ENCODE measurements at places on chromosomes 12 and 14.
A peak's percentile ranks its signal among the peaks of the same experiment; 100 is the strongest.

- H3K4me3 ChIP-seq: no peak overlapping the region
- no peak overlapping the region for H3K27ac ChIP-seq
- H3K27me3 ChIP-seq: no peaks in the 10 kb centered on the region
- H3K36me3 ChIP-seq: no peaks in the 10 kb centered on the region
- no peak for DNase-seq
These were observed 471.6 kb upstream of the LMO3 start for GRCh38 chr12:17077594-17077993.

GRCh38 chr14:38526826-38527501 lies 271.1 kb upstream of the CLEC14A start:
- DNase-seq: no peak
- H3K27me3 ChIP-seq: no peaks in the 10 kb centered on the region
- H3K4me3 ChIP-seq: no peak overlapping the region
- H3K36me3 ChIP-seq: no peaks in the 10 kb centered on the region

DNA sequence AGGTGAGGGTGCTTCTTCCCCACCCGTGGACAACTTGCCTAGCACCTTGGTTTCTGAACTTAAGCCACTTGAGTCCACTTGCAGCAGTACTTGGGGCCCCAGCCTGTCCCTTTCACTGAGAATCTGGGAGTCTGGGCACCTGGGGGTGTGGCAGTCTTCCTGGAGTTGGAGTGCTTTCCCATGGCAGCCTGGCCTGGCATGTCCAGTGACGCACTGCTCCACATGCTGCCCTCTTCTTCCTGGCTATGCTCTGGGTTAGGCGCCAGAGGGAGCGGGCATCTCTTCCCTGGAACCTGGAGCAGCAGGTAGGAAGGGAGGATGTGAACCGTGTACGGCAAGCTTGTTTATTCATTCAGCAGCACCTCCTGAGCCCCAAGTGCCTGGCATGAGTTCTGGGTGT lies 76.4 kb downstream of the PAPOLA start:
- no peaks in the 10 kb centered on the region for H3K36me3 ChIP-seq
- no peak for DNase-seq
- no peak overlapping the region for H3K27ac ChIP-seq

GRCh38 chr12:41992692-41993215 lies 151.9 kb downstream of the GXYLT1 start:
- no peaks in the 10 kb centered on the region for H3K36me3 ChIP-seq
- no peak overlapping the region for H3K4me3 ChIP-seq
- no peak overlapping the region for H3K27ac ChIP-seq
- H3K27me3 ChIP-seq: no peaks in the 10 kb centered on the region
- DNase-seq: no peak

GRCh38 chr14:75119056-75119455 lies 7.8 kb downstream of the NEK9 start:
- peaks cover 71% of the 10 kb centered on the region for H3K36me3 ChIP-seq
- H3K27me3 ChIP-seq: no peaks in the 10 kb centered on the region
- peaks cover 11% of the 10 kb centered on the region for H3K4me1 ChIP-seq
- peak overlapping the region; percentile 3 for H3K27ac ChIP-seq
- no peak overlapping the region for H3K4me3 ChIP-seq
- no peak for DNase-seq

DNA sequence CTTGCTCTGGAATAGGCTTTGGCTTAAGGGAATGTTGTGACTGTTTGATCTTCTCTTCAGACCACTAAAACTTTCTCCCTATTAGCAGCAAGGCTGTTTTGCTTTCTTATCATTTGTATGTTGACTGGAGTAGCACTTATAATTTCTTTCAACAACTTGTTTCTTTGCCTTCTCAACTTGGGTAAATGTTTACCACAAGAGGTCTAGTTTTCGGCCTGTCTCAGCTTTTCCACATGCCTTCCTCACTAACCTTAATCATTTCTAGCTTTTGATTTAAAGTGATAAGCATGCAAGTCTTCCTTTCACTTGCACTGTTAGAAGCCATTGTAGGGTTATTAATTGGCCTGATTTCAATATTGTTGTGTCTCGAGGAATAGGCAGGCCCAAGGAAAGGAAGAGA lies 126.7 kb upstream of the AEBP2 start:
- no peaks in the 10 kb centered on the region for H3K36me3 ChIP-seq
- no peak for DNase-seq
- no peak overlapping the region for H3K27ac ChIP-seq
- H3K4me1 ChIP-seq: no peaks in the 10 kb centered on the region

GRCh38 chr12:12927211-12928079 lies 24.5 kb downstream of the GPRC5D start:
- no peaks in the 10 kb centered on the region for H3K27me3 ChIP-seq
- H3K27ac ChIP-seq: no peak overlapping the region
- H3K4me3 ChIP-seq: no peak overlapping the region
- DNase-seq: no peak

- H3K27me3 ChIP-seq: no peaks in the 10 kb centered on the region
- H3K36me3 ChIP-seq: no peaks in the 10 kb centered on the region
- no peak overlapping the region for H3K27ac ChIP-seq
- DNase-seq: no peak
- no peak overlapping the region for H3K4me3 ChIP-seq
These were observed 35.3 kb upstream of the CLEC6A start for GRCh38 chr12:8420506-8420905.

Data from osteoblast (primary cell).